ENCODE measurements at places on chromosomes 3 and 15. TPM values are rescaled to one million over a fixed set of nuclear protein-coding genes. Genes with fewer than 3 reads are reported as not detected.
A peak's percentile ranks its signal among the peaks of the same experiment; 100 is the strongest.

BNIP2 gene
- total RNA-seq = 69.9 TPM

DNA sequence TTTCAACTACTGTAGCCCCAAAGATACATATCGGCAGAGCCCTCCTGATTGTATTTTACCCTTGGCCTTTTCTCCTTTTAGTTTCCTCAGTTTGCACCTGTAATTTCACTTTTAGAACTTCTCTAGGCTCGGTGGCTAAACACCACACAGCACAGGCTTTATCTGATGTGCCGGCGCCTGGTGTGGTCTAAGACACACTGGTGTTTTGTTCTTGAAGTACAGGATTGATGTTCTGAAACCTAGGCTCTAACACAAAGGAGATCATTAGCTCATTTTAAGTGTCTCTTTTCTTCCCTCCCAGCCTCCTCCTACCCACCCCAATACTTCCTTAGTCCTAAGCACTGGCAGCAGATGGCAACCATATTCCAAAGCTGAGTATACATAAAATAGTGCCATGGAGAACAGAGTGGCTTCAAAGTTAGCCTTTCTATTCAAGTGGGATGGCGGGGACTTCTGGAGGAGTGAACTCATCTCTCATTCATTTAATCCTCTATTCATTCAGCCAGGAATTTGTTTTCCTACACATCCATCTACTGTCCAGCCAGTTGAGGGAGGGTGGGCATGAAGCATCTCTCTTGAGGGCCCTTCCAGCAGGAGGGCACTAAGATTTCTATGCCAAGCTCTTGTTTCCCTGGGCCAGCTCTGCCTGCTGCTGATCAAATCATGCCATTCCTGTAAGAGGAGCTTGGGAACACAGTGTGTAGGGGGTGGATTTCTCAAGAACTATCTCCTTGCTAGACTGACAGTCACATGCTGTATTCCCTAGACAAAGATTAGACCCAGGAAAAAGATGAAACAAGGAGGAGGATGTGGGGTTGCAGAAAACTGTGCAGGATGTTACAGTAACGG lies 71.2 kb downstream of the TIGIT start:
- DNase-seq = peak; percentile 10
- H3K27me3 ChIP-seq = no peaks in the 10 kb centered on the region
- H3K36me3 ChIP-seq = no peaks in the 10 kb centered on the region
- H3K4me1 ChIP-seq = peaks cover 12% of the 10 kb centered on the region
- H3K4me3 ChIP-seq = no peak overlapping the region

P2RY14 gene
- not detected for total RNA-seq

GRCh38 chr15:62118520-62119226 lies 46.4 kb downstream of the C2CD4B start:
- no peaks in the 10 kb centered on the region for H3K4me1 ChIP-seq
- no peak overlapping the region for H3K4me3 ChIP-seq
- H3K36me3 ChIP-seq = no peaks in the 10 kb centered on the region
- H3K27ac ChIP-seq = no peak overlapping the region
- H3K27me3 ChIP-seq = no peaks in the 10 kb centered on the region

DNA sequence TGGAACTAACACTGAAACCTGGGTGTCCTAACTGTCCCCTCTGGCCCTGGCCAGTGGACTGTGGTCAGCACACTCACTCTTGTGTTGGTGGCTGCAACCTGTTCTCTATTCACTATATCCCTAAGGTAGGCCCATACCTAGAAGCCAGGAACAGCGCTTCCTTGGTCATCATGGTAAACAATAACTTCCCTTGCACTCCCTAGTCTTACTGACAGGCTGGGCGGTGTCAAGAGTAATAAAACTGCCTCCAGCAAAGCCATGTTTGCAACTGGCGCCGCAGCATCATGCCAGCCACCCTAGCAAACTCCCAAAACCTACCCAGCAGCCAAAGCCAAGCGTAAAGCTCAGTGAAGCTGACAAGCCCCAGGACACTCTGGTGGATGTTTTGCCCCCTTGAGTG lies 63.1 kb upstream of the TSEN2 start:
- peaks cover 2% of the 10 kb centered on the region for H3K4me1 ChIP-seq
- H3K4me3 ChIP-seq = no peak overlapping the region
- no peak overlapping the region for H3K27ac ChIP-seq

All from neural progenitor cell (in vitro differentiated cells).